ENCODE measurements at places on chromosomes 1 and 21.

DNA sequence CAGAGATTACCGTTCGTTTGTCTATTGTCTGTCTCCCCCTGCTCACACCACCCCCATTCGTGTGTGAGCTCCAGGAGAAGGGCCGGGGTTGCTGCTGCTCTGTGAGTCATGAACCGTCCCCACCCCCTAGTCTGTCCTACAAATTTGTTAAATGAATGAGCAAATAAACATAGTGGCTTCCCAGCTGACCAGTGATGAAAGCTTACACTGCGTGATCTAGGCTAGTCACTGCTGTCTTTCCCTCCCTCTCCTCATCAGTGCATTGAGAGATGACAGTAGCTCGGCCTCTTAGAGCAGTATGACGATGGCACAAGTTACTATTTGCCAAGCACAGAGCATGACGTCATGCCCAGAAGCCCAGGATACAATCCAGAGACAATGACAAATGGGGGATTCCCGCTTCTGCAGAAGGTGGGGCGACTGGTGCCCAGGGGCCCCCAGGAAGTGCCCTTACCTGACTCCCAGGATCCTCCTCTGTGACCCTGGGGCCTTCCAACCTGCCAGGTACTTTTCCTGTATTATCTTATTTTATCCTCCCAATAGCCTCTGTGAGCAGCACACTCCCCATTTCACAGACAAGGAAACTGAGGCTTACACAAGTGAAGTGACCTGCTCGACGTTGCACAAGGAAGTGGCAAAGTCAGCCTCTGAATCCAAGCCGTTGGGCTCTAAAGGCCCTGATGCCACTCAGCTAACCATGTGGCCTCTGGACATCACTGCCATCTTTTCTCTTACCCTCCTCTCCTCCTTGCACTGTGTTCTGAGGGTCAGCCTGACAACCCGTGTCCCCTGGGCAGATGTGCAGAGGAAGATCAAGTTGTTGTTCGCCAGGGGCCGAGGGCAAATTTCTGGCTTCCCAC is 8.6 kb upstream of the EPHA2 start:
- peak overlapping the region; percentile 65 for H3K27ac ChIP-seq
- H3K36me3 ChIP-seq, result no peaks in the 10 kb centered on the region
- H3K4me3 ChIP-seq, result no peak overlapping the region
- peaks cover 12% of the 10 kb centered on the region for H3K4me1 ChIP-seq
- peak; percentile 87 for DNase-seq

- peaks cover 19% of the 10 kb centered on the region for H3K27me3 ChIP-seq
- no peak for DNase-seq
- H3K36me3 ChIP-seq, result no peaks in the 10 kb centered on the region
- no peak overlapping the region for H3K4me3 ChIP-seq
Measured at GRCh38 chr1:236284291-236284721, 2.5 kb upstream of the ERO1B start.

DNA sequence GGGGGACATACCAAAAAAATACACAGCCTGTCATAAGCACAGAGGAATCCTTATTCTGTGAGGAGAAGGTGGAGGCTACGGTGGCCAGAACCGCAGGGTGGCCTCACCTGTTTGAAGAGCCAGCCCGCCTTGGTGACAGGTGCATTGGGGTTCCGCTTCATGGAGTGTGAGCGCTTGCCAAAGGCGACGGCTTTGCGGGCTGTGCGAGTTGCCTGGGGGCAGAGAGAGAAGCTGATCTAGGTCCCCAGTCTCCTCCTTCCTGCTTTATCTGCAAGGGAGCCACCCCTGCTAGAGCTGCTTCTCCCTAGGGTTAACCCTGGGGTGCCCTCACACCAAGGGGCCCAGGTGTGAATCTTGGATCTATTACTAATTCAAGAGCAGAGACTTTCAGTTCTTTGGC is 54.3 kb upstream of the GOLT1A start:
- H3K4me1 ChIP-seq, result peaks cover 25% of the 10 kb centered on the region
- H3K4me3 ChIP-seq, result no peak overlapping the region
- no peak for DNase-seq

DNA sequence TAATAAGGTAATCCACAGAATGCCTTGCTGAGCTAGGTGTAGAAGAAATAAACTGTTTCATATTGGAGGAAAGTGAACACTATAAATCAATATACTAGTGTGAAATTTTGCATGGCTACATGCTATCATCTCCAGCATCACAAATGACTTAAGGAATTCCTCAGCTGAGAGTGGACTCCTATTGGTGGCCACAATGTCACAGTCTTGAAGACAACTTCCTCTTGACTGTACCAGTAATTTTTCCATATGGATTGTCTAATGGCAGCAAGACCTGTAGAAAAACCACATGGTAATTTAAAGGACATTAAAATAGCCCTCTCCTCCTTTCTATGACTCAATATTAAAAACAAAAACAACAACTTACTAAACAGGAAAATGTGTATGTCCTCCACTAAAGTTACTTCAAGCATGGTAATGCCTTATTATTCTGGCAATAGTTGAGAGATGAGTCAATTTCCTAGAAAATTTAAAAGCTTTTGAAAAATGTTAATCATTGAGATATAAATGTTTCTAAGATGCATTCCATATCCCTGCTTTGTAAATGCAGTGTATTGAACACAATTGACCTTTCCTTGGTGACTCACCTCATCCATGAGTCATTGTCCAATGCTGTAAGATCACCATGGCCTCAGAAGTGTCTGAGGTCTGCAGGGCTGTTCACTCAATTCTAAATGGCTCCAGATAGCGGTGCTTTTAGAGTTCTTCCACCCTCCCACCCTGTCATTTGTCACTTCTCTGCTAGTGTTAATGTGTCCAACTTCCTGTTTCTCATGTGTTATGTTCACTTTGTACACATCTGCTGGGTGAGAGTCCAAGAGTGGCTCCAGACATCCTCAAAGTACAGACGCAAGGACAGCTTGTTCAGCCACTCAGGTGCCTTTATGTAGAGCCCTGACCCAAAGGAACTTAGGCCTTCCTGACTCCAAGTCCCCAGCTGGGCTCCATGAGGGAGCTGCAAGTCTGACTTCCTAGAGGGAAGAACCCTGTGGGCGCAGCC is 32.8 kb upstream of the DNASE2B start:
- DNase-seq, result peak; percentile 64
- H3K36me3 ChIP-seq, result no peaks in the 10 kb centered on the region
- H3K4me1 ChIP-seq, result peaks cover 4% of the 10 kb centered on the region

DNA sequence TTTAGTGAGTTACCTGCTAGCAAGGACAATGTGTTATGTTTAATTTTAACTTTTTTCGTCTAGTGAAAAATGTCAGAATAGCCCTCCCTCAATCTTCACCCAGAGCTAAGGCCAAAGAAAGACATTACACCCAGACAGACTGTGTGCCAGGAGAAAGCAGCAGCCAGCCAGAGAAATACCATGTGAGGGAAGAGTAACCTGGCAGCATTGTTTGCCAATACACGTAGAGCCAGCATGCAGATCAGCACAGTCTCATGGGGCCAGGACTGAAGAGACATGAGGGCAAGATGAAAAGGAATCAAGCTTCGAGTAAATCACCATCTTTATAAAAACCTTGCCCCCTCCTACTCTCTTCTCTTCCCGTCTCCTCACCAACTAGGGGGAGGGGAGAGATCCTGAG is 88.5 kb upstream of the ADAR start:
- H3K27ac ChIP-seq, result no peak overlapping the region
- H3K27me3 ChIP-seq, result peaks cover 11% of the 10 kb centered on the region
- no peaks in the 10 kb centered on the region for H3K36me3 ChIP-seq
- H3K4me3 ChIP-seq, result no peak overlapping the region
- H3K4me1 ChIP-seq, result no peaks in the 10 kb centered on the region

DNA sequence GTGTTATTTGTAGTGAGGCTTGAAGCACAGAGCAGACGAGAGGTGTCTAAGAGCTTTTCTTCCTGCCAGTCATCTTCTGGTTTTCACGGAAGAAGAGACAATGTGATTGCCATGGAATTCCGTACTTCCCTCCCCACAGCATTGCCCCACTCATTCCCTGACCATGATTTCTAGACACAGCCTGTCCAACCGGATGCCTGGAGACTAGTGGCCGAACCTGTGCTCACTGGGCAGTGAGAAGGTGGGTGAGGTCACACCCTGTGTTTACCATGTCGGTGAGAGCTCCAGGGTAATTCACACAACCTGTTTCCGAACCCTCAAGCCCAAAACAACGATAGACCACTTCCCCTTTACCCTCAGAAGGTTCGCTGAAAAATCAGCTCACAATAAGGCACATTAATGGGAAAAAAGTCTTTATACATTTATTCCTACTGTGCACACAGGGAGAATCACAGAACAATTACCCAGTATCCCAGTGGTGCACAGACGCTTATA is 271.9 kb upstream of the FMN2 start:
- DNase-seq, result no peak
- no peaks in the 10 kb centered on the region for H3K27me3 ChIP-seq
- H3K4me1 ChIP-seq, result peaks cover 9% of the 10 kb centered on the region
- no peak overlapping the region for H3K27ac ChIP-seq
- no peaks in the 10 kb centered on the region for H3K36me3 ChIP-seq
- H3K4me3 ChIP-seq, result no peak overlapping the region

GRCh38 chr1:212375986-212376385 is 38.7 kb downstream of the PACC1 start:
- no peaks in the 10 kb centered on the region for H3K4me1 ChIP-seq
- H3K27me3 ChIP-seq, result no peaks in the 10 kb centered on the region
- H3K27ac ChIP-seq, result no peak overlapping the region
- peaks cover 2% of the 10 kb centered on the region for H3K36me3 ChIP-seq

DNA sequence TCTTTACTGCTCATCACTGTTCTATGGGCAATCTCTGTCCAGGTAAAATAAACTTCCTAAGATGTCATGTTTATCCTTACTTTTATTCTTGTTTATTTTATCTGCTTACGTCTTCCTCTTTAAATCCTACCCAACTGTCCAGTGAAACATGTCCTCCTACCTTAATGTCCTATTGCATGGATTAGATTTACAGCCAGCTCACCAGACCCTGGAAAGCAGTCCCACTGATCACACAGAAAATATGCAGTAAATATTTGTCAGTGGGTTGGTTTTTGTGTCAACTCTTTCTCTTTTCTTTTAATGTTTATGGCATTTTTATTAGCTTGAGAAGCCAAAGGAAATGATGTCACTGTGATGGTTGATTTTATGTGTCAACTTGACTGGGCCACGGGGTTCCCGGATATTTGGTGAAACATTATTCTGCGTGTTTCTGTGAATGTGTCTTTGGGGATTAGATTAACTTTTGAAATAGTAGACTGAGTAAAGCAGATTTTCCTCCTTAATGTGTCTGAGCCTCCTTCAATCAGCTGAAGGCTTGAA is 258.3 kb downstream of the SRGAP2C start:
- no peaks in the 10 kb centered on the region for H3K36me3 ChIP-seq
- no peaks in the 10 kb centered on the region for H3K4me1 ChIP-seq
- no peak for DNase-seq
- H3K4me3 ChIP-seq, result no peak overlapping the region

DNA sequence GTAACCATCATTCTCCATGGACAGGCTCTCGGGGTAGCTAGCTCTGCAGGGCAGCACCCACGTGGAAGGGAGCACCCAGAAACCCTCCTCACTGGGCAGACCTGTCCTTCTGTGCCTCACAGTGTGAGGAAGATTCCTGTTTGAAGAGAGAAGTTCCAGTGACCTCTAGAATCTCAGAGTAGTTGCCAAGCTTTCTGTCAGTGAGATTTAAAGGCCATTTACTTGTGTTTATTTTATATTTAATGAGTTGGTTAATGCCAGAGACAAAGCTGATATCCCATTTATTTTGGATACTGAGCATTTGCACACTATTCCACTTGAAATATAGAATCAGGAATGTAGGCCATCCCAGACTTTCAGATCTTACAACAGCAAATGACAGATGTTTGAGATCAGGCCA is 28.7 kb downstream of the MTARC1 start:
- H3K27me3 ChIP-seq, result no peaks in the 10 kb centered on the region
- no peak overlapping the region for H3K4me3 ChIP-seq
- no peak for DNase-seq
- H3K27ac ChIP-seq, result no peak overlapping the region
- no peaks in the 10 kb centered on the region for H3K36me3 ChIP-seq
- H3K4me1 ChIP-seq, result no peaks in the 10 kb centered on the region

GRCh38 chr1:224644553-224645154 is 28.5 kb downstream of the CNIH3 start:
- H3K36me3 ChIP-seq, result no peaks in the 10 kb centered on the region
- peak; percentile 73 for DNase-seq
- H3K4me3 ChIP-seq, result no peak overlapping the region

GRCh38 chr21:31580866-31581276 is 78.6 kb upstream of the SOD1 start:
- no peaks in the 10 kb centered on the region for H3K36me3 ChIP-seq
- peak; percentile 81 for DNase-seq
- no peak overlapping the region for H3K4me3 ChIP-seq
- no peaks in the 10 kb centered on the region for H3K4me1 ChIP-seq
- no peaks in the 10 kb centered on the region for H3K27me3 ChIP-seq

GRCh38 chr21:28112511-28112910 is 880.2 kb downstream of the LTN1 start:
- H3K27me3 ChIP-seq, result no peaks in the 10 kb centered on the region
- H3K27ac ChIP-seq, result no peak overlapping the region
- no peak for DNase-seq
- peaks cover 9% of the 10 kb centered on the region for H3K4me1 ChIP-seq
- no peak overlapping the region for H3K4me3 ChIP-seq

DNA sequence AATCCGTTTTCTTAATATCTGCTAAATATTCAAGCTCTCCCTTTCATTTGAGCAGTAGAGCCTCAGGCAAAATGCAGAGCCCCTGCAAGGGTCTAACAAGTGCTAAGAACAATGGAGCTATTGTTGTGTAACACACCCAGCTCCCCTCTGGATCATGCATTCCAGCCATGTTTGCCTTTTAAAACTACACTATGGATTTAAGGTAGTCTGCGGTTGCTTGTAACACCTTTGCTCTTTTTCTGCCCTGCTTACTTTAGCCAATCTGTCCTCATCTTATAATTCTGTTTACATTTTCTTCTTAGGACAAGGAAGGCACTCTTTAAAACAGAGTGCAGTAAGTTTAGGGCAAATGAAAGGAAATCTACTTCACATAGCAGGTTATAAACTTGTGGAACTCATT is 60.0 kb upstream of the C1orf105 start:
- H3K4me3 ChIP-seq, result no peak overlapping the region
- no peaks in the 10 kb centered on the region for H3K36me3 ChIP-seq
- peaks cover 65% of the 10 kb centered on the region for H3K4me1 ChIP-seq
- no peaks in the 10 kb centered on the region for H3K27me3 ChIP-seq
- H3K27ac ChIP-seq, result peak overlapping the region; percentile 93

GRCh38 chr1:224245188-224245587 is 62.1 kb downstream of the DEGS1 start:
- no peaks in the 10 kb centered on the region for H3K27me3 ChIP-seq
- no peak overlapping the region for H3K4me3 ChIP-seq
- no peaks in the 10 kb centered on the region for H3K4me1 ChIP-seq
- no peak for DNase-seq
- no peak overlapping the region for H3K27ac ChIP-seq

GRCh38 chr1:214569357-214570004 is 18.1 kb upstream of the PTPN14 start:
- no peak overlapping the region for H3K27ac ChIP-seq
- peaks cover 12% of the 10 kb centered on the region for H3K4me1 ChIP-seq
- no peak overlapping the region for H3K4me3 ChIP-seq
- no peak for DNase-seq
- no peaks in the 10 kb centered on the region for H3K27me3 ChIP-seq
- H3K36me3 ChIP-seq, result no peaks in the 10 kb centered on the region

GRCh38 chr1:163583661-163584181 is 262.0 kb downstream of the NUF2 start:
- no peak overlapping the region for H3K27ac ChIP-seq
- DNase-seq, result no peak
- H3K4me3 ChIP-seq, result no peak overlapping the region

- no peak overlapping the region for H3K27ac ChIP-seq
Measured at GRCh38 chr1:117363571-117364048, 3.6 kb upstream of the MAN1A2 start.
